NCI-H748 treated with DMSO at 0.1 percent for 48 hours (cell line): ENCODE measurements at places on chromosomes 7 and 10.

DNA sequence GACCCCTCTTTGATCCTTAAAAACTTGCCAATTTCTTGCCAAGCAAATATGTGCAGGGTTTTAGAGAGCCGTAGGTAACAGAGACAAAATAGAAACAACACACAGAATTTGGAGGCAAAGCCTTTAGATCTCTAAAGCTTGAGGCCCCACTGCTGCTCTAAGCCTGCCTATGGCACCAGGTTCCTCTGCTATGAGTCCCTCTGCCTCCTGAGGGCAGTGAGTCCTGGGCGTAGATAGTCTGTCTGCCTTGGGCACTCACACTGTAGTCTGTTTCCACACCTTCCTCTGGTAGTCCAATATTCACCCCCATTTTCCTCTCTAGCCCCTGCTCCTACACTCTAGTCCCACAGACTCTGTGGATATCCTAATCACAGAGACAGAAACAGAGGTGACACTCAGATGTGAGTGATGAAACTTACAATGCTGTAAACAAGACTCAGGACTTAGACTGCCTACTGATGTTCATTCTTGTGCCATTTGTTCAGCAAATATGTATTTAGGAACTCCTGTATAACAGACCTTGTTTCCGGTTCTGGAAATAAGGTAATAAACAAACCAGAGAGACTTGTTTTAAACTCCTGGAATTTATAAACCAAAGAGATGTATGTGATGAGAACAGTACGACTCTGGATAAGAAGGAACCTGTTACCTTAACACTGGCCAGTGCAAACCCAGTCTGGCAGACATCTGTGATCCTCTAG lies 153.3 kb upstream of the PRSS1 start:
- DNase-seq, result no peak

- DNase-seq, result no peak
Observed at GRCh38 chr7:107526672-107527071, 37.0 kb downstream of the COG5 start.

DNA sequence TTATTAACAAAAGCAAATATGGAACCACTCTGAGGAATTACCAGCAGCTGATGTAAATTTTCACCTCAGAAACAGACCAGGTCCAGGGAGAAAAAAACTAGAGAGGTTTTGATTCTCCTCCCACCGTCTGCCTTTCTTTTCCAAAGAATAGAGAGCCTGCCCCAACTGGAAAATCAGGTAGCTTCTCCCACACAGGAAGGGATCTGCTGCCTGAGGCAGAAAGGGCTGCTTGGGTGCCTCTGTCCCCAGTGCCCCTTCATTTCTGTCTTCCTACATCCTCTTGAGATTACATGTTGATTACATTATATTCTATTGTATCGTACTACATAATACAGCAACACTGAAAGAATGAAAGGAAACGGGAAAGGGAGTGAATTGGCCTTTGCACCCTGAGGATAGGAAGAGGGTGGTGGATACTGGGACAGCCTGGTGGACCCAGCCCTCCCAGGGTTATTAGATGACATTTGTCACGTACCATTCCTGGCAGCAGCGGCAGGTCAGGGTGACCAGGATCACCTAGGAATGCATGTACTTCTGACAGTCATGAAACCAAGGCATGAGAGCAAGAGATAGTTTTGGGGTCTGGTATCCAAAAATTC lies 8.9 kb downstream of the ST8SIA6 start:
- no peak for DNase-seq

- no peak for DNase-seq
Observed at GRCh38 chr10:72720814-72721660, 29.1 kb downstream of the MCU start.

- no peak for DNase-seq
Observed at GRCh38 chr10:92826061-92826460, 22.3 kb upstream of the EXOC6 start.

DNA sequence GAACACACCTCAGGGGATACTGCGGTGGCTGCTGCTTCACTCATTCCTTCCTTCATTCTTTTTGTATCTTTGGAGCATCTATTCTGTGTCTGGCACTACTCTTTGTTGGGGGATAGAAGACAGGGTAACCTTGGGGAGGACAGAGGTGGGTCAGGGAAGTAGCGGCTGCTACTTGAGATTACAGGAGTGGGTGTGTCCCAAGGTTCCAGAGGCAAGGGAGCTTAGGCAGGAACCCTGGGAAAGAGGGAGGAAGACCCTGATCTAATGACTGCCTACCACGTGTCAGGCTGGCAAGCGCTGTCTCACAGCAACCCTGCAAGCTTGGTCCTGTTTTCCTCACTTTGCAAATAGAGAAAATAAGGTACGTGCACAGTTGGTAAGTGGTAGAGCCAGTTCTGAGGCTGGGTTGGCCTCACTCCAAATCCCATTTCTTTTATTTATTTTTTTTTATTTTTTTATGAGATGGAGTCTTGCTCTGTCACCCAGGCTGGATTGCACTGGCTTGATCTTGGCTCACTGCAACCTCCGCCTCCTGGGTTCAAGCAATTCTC lies 985.9 kb upstream of the ZNF722 start:
- DNase-seq, result no peak

- no peak for DNase-seq
Observed at GRCh38 chr7:87774690-87775089, 101.5 kb downstream of the SLC25A40 start.

- no peak for DNase-seq
Observed at GRCh38 chr10:115654961-115655360, 561.8 kb downstream of the ATRNL1 start.

GRCh38 chr7:23191022-23191421 lies 9.2 kb downstream of the NUP42 start:
- no peak for DNase-seq

DNA sequence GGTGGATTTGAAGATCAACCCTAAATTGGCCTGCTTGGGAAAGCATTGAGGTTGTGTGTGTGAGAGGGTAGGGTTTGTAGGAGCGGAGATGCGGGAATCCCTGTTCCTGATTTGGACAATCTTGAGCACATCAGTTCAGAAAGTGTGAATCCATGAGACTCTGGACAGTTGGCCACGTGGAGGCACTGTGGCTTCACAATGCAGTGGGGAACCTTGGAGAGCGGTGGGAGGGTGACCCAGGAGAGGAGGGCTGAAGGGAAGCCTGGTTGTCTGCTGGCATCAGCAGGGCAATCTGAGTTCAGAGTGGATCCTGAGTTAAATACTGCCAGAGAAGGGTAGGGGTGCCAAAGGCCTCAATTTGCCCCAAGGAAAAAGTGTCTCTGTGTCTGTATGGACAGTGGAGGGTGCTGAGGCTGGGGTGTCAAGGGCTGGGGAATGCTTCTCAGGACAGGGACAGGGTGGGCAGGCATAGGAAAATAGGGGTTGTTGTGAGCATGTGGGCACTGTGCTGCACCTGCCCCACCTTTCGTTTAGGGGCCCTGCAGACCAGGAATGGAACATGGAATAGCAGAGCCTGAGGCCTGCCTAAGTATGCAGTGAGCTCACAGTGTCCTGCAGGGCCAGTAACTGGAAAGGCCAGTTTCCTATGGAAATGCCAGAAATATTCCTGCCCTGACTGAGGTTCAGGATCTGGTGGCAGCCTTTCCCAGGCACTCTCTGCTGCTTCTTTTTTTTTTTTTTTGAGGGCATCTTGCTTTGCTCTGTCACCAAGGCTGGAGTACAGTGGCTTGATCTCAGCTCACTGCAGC lies 162.9 kb upstream of the PRSS58 start:
- DNase-seq, result no peak

- no peak for DNase-seq
Observed at GRCh38 chr10:34918776-34919315, 103.8 kb upstream of the PARD3 start.

DNA sequence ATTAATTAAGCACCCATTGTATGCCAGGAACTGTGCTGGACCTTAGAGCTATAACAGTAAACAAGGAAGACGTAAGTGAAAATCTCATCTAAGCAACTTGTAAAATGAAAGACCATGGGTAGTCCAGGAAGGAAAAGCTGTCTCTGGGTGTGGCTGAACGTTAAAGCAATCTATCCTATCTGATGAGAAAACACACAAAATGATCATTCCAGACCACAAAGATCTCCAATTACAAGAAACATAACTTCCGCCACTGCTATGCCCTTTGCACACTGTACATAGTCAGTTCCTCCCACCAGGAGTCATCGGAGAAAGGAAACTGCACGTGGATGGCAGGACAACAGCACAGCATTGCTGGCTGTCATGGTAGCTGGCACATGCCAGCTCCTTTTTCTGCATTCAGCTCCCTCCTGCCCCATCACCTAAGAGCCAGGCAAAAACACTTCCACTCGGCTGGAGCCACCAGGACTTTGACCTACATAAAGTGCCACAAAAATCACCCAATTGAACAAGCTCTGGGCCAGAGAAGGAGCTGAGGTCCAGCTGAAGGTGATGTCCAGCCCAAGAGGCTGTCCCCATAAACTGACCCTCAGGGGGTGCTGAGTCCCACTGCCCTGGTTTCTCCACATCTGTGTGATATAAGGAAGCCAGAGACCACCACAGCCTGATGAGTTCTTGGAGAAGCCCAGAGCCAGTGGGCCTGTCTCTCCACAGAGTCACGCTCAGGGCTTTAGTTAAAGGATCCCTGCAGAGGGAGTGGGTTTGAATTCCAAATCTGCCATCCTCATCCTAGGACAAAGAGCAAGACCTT lies 56.4 kb downstream of the STEAP1B start:
- no peak for DNase-seq

DNA sequence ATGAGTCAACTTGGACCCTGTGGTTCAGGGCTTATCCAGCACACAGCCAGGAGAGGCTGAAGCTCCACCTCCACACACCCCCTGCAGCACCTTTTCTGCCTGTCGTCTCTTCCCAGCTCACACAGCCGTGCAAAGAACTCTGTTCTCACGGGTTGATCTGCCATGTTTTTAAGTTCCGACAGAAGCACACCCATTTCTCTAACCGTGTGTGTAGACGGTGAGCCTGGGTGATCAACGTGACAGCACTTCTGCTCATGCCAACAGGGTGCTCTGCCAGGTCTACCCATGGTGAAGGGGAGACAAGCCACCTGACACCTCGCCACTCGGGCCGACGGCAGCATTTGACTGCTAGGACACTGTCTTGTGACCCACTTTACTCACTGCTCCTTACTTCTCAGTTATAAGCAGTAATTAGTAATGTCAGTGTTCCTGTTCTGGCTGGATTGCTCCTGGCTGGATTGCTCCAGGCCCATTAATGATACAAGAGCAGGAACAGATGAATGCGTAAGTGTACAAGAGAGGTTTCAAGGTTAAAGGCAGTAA lies 90.5 kb downstream of the RNF216 start:
- no peak for DNase-seq

- DNase-seq, result no peak
Observed at GRCh38 chr10:69253171-69253570, 25.1 kb upstream of the HK1 start.

DNA sequence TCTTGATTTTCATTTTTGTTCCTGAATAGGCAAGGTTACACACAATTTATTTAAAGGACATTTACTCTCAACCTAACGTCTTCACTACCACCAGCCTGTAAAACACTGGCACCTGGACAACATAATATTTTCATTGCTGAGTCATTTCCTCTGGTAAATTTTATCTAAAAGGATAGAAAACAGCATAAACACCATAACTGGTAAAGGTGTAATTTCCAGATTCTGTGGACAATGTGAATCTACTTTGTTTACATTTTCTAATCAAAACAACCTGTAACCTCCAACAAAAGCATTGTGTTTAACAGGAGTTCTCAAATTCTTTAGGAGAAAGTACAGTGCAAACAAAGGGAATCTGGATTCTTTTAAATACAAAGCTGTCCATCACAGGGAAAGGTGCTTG lies 472.0 kb upstream of the AKR1E2 start:
- peak; percentile 16 for DNase-seq

GRCh38 chr10:17756557-17757217 lies 4.7 kb downstream of the TMEM236 start:
- DNase-seq, result no peak

DNA sequence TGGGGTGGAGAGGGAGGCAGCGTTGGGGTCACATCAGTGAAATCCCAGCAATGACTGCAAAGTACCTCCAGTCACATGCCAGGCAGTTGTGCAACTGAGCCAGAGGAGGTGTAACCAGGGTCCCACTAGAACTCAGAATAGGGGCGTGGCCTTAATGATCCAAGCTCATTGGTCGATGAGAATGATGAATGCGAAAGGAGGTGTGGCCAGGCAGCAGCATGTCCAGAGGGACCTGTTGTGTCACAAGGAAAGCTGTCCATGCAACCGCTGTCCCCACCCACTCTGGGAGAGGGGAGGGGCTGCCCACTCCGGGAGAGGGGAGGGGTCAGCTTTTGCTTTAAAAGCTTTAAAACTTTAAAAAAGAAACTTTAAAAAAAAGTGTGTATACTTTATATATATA lies 25.3 kb upstream of the MTPAP start:
- DNase-seq, result no peak

- DNase-seq, result no peak
Observed at GRCh38 chr7:106063692-106064091, 48.4 kb downstream of the SYPL1 start.

DNA sequence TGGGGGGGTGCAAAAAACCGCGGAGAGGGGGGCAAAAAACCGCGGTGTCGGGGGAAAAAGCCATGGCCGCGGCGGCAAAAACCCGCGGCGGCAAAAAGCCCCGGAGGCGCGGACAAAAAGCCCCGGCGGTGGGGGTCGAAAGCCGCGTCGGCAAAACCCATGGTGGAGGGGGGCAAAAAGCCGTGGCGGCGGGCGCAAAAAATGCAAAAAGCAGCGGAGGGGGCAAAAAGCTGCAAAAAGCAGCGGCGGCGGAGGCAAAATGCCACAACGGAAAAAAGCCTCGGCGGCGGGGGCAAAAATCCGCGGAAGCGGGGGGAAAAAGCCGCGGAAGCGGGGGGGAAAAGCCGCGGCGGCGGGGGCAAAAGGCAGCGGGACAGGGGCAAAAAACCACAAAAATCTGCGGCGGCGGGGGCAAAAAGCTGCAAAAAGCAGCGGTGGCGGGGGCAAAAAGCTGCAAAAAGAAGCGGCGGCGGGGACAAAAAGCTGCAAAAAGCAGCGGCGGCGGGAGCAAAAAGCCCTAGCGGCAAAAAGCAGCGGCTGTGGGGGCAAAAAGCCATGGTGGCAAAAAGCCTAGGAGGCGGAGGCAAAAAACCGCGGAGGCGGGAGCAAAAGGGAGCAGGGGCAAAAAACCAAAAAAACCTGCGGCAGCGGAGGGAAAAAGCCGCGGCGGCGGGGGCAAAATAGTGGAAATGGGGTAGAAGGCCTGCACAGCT lies 418.9 kb downstream of the ZNF716 start:
- no peak for DNase-seq

- DNase-seq, result no peak
Observed at GRCh38 chr10:43960981-43961380, 312.3 kb upstream of the ZNF32 start.

GRCh38 chr10:122421742-122422141 lies 32.7 kb upstream of the ARMS2 start:
- no peak for DNase-seq

DNA sequence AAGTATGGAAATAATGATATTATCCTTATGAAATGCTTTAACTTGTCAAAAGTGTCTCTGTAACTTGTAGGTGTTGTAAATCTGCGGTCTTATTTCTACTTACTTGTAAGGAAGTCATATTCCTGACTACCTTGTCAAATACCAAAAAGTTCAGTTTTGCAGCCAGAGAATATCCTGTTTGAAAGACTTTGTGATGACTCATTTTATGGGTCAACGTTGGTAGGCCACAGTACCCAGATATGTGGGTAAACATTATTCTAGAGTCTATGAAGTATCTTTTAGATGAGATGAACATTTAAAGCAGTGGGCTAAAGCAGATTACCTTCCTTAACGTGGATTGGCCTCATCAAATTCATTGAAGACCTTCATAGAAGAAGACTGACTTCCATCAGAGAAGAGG lies 195.3 kb downstream of the PPP1R9A start:
- no peak for DNase-seq
